ENCODE measurements at places on chromosomes 3 and 15. TPM values are rescaled to one million over a fixed set of nuclear protein-coding genes. Genes with fewer than 3 reads are reported as not detected.

The GOLGA6L4 gene
- 6.4 TPM for total RNA-seq

The SIDT1 gene
- total RNA-seq = 3.2 TPM

The ROBO1 gene
- 80.3 TPM for total RNA-seq

The DPH6 gene
- total RNA-seq = 12.5 TPM

The PLCD1 gene
- 42.2 TPM for total RNA-seq

The FEZF2 gene
- total RNA-seq = not detected

The AP3B2 gene
- total RNA-seq = 1.4 TPM

GRCh38 chr3:66863205-66864111 lies 134.6 kb upstream of the KBTBD8 start:
- no peak for DNase-seq

DNA sequence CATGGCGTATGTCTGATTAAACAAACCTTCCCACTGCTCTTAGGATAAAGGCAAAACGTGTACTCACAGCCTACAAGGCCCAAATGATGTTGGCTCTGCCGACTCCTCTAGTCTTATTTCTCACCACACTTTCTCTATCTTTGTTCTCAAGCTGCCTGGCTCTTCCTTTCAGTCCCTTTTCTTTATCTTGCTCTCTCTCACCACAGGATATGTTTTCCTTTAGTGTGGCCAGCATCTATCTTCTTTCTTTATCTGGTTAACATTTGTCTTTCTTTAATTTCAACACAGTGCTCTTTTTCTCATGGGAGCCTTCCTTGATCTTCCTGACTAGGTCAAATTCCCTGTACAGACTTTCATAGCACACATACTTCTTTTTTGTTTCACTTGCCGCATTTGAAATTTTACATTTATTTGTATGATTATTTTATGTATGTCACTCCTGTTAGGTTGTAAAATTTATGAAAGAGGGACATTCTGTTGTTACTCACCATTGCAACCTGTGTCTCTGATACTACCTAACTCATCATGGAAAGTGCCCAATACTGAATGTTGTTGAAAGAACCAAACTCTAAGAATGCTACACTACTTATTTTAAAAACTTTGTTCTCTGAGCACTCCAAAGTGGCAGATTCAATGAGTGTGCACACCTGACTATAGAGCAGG lies 328.9 kb upstream of the CBLB start:
- DNase-seq = no peak

DNA sequence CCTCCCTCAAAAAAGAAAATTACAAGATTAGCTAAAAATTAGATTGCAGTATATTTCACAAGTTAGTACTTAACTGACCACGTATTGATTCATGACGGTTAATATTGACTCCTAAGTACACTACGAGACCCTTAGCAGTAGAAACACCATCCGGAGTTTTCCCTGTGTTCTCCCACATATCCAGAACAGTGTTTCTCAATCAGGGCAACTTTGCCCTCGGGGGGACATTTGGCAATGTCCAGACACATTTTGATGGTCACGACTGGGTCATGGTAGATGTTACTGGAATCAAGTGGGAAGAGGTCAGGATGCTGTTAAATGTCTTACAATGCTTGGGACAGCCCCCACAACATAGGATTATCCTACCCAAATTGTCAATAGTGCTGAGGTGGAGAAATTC lies 40.7 kb upstream of the LIPC start:
- DNase-seq = no peak

DNA sequence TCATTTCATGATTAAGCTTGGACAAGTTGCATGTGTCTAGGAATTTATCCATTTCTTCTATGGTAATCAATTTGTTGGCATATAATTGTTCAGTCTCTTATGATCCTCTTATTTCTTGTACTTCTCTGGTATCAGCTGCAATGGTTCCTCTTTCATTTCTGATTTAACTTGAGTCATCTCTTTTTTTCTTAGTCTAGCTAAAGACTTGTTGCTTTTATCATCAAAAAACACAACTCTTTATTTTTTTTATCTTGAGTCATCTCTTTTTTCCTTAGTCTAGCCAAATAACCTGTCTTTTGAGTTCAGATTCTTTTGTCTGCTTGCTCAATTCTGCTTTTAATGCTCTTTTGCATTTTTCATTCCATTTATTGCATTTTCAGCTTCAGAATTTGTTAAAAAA lies 37.3 kb downstream of the UBE3A start:
- DNase-seq = no peak

- no peak for DNase-seq
These were observed 1.1 kb downstream of the MITF start for GRCh38 chr3:69740103-69741021.

DNA sequence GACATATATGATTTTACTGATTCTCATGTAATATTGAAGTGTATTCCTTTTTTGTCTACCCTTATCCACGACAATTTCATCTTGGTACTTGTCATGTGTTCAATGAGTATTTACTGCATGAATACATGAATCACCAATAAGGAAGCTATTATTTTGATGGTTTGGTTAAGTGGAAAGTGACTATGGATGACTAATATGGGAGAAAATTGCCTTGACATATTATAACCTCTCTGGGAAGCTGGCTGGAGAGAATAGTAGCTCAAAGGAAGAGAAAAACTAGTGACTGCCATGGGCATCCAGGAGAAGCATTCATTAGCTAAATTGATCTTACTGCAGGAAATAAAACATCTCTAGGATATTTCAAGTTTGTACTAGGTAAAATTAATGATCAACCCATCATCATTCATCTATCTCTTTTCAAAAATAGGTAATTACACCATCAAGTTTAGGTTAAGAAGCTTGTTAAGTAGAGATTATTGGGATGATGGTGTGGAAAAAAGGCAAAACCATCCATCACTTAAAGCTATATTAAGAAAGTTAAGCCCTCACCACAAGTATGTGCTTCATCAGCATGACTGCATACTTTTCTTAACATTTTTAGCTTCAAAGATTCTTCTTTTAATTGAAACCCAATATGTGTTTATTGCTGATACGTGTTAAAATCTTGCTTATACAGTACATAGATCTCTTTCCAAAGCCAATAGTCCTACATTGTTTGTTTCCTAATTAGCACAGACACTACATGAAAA lies 455.2 kb upstream of the ARPP21 start:
- no peak for DNase-seq

- DNase-seq = no peak
These were observed 91.8 kb upstream of the UBE2E2 start for GRCh38 chr3:23111286-23111685.

GRCh38 chr15:64635499-64636495 lies 139.6 kb downstream of the RBPMS2 start:
- DNase-seq = no peak
